ENCODE measurements at places on chromosomes 1 and 21.

GRCh38 chr1:110012100-110012780 is 22.2 kb upstream of the STRIP1 start:
- DNase-seq = no peak

DNA sequence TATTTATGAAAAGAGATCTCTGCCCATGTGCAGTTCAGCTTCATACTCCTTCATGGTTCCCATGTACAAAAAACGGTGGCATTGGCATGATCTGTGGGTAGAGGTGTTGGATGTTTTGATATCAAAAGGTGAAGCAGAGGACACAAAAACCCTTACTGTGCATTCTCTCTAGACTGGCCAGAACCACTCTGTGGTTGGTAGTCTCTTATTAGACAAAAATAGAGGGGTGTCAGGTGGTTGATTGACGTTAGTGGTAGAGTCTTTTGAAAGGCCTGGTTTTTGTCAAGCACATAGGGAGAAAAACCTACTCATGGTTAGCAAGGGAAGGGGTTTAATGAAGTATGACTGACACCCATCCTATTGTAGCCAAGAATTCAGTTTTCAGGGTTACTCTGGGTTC is 400.0 kb upstream of the TMPRSS15 start:
- DNase-seq = no peak

- DNase-seq = no peak
These were observed 84.6 kb upstream of the BMP8A start for GRCh38 chr1:39406533-39407450.

DNA sequence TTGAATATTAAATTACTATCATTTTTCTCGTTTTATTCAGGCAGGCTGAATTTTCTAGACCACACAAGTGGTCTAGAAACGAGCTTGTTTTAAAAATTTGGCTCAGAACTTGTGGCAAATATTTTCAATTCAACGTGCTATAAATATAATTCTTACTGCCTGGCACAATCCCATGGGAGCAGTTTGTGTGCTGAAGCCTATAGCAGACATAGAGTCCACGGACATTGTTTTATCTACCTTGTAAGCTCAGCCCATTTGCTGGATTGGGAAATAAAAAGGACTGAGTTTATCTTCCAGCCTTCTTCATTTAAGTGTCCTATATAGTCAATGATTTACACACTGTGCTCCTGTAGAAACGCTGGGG is 103.4 kb downstream of the ZBTB18 start:
- DNase-seq = no peak

DNA sequence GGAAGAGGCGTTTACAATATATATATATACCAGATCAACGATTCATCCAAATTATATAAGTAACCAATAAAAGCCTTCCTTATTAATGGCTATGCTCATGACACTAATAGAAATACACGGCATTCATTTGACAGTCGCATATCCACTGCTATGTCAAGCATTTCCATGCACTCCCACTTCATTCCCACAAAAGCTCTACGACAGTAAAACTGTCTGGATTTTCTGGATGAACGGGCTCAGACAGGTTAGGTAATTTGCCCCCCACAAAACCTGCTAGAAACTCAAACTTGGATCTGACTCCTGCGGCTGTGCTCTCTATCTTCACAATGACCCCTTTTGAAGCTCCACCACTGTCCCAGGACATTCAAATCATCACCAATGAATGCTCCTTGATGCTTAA is 11.4 kb downstream of the DNAJC11 start:
- no peak for DNase-seq

- DNase-seq = no peak
These were observed 41.6 kb downstream of the PARP1 start for GRCh38 chr1:226366290-226366689.

GRCh38 chr1:32241001-32241763 is 5.8 kb upstream of the FAM167B start:
- DNase-seq = peak; percentile 40

DNA sequence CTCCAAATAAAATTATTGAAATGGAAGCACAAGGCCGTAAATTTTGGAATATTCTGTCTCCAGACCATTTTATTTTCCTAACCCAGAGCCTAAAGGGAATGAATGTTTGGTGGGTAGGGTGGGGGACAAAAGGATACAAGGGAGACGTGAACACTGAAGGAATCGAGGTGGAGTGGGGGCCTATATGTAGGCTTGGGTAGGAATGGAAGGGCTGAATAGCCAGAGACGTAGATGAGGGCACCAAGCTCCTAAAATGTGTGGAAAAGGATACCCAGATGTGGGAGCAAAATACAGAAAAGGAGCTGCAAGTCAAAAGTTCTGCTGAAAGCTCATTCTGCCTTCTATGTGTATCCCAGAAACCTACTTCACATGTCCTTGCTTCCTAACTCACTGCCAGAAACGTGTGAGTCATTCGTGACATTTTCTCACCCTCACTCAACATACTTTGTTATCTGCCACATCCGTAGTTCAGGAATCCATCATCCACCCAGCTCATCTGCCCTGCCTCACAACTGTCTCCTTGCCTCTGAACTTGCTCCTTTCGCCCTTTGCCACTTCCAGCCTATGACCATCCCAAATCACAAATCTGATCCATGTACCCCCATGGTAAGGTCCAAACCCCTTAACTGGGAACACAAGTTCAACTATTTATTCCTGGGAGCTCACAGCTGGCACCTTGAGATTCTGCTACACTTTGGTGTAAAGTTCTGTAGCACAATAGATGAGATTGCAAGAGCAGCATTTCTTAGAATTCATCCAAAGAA is 84.1 kb upstream of the PRDX6 start:
- DNase-seq = no peak

DNA sequence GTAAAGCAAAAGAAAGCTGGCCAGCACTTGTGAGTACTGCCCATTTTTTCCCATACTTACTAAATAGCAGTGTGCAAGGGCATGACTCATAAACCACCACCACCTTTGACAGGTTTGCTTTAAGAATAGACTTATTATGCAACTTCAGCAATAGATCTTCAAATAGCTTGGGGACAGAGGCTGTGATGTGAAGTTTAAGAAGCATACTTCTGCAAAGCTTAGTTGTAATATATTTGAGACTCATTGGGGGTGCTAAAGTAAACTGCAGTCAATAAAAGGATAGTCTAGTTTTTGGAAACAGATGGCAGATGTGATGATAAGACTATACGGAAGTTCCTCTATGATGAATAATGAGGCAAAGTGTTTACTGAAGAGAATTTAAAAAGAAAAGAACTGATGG is 210.0 kb downstream of the PLA2G4A start:
- DNase-seq = no peak

- no peak for DNase-seq
These were observed 4.4 kb upstream of the ASCL5 start for GRCh38 chr1:201131398-201131797.

DNA sequence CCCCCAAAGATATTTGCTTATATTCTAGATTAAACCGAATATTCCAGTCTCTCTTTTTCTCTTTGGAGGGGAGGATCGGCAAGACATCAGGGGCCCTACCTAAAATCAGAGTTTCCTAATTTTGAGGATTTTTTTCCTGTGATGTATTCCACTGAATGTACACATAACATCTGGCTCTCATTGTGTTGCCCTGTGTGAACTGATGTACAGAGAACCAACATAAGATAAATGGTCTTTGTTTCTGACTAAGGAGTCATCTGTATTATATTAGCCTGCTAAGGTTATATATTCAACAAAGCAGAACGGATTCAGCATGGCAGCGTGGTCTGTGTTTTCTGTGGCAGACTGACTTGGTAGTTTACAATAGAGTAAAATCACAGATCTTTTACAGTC is 114.8 kb upstream of the NCAM2 start:
- no peak for DNase-seq

DNA sequence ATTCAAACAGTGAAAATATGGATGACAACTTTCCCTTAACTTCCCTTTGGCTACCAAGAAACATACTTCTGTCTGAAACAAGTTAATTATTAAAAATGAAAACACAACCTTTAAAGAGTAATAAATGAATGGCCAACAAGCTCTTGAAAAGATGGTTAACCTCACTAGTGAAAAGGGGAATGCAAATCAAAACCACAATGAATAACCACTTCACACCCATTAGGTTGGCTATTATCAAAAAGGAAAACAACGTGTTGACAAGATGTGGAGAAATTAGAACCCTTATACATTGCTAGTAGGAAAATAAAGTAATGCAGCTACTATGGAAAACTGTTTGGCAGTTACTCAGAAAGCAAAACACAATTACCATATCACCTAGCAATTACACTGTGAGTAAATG is 14.1 kb downstream of the COP1 start:
- no peak for DNase-seq
